ENCODE measurements at places on chromosomes 5 and 9.

DNA sequence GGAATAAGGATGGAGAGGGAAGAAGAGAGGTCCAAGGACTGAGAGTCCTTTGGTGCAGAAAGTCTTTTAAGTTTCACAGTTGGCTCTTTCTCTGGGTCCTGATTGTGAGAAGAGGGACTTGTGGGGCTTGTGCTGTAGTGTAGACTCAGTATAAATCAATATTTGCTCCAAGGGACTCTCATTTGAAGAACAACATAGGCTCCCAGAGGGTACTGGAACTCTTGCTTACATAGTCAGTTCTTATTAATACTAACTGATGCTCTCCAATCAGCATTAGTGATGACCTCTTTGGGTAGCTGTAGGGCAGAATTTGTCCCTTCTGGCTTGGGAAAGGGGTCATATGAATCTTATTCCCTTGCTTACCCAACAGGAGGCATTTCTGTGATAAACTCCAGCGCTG, 62.5 kb upstream of the CXCL14 start:
- no peak for DNase-seq

DNA sequence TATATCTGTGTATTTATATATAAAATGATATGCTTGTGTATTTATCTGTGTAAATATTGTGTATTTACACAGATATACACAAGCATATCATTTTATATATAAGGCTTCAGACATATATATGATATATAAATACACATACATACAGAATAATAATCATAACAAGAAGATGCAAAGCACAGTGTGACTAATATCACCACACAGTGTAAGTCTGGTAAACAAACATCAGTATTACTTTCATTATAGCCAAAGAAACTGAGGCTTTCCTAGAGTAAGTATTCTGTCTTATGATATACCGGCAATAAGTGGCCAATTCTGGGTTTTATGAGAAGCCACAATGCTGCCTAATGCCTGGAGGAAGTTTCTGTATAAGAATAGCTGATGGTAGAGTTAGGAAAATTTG, 29.9 kb upstream of the RAPGEF6 start:
- DNase-seq, result no peak

DNA sequence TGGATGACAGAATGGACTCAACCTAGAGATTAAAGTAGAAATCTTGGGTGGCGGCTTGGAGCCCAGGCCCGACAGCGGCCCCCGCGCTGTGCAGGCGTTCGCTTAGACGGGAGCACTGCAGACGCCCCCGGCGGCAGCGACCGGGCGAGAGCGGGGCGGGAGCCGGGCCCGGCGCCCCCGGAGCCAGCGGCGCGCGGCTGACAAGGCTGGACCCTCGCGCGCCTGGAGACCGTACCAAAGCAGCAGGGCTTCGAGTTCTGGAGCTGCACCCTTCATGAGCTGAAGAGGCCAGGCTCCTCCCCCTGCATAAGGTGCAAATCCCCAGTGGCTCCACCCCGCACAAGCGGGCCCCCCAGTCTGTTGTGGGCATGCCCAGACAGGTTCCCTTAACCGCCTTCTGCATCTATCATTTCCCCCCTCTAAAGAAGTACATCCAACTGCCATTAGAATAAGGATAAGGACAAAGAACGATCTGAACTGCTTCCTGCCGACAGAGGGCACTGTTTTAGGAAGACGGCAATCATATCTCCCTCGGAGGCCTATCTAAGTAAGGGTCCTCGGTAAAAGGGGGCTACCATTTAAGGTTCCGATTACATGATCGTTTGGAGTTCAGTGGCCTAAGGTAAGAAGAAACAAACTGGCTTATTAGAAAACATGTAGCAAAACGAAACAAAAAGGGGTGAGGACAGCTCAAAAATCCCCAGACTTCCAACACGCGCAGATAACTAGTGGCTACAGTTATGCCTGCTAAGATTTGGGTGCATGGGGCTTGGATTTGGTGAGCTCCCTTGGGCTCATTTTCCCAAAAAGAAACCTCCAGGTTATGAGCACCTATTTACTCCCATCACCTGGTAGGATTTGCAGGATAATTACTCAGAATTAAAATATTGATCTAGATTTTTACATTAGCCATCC, 66.3 kb downstream of the RGMB start:
- no peak for DNase-seq

- peak; percentile 25 for DNase-seq
These were observed 305.1 kb downstream of the PSAT1 start for GRCh38 chr9:78601957-78602565.

- no peak for DNase-seq
These were observed 15.2 kb upstream of the SLC35D2 start for GRCh38 chr9:96398582-96399324.

DNA sequence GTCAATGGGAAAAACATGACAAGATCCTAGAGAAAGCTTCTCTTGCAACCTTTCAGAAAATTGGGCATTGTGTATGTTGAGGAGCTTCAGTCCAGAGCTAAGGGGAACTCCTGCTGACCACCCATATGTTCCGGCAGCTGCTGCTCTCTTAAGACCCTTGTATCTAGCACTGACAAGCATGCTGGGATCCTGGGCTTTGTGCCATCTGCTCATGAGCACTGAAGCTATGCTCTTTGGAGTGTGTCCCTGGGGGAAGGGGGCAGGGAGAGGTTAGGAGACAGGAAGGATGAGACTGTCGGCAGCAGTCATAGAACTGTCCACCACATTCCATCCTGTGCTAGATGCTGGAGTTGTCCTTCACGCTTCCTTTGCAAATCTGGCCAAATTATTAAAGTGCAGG, 109.3 kb downstream of the JAKMIP2 start:
- no peak for DNase-seq

GRCh38 chr9:5435912-5436311, 1.8 kb downstream of the PLGRKT start:
- DNase-seq, result no peak

GRCh38 chr9:37987467-37987981, 81.5 kb downstream of the SHB start:
- DNase-seq, result no peak

GRCh38 chr5:128237000-128237399, 153.4 kb downstream of the SLC12A2 start:
- DNase-seq, result no peak

- DNase-seq, result no peak
These were observed 15.9 kb downstream of the PTAR1 start for GRCh38 chr9:69743930-69744329.

DNA sequence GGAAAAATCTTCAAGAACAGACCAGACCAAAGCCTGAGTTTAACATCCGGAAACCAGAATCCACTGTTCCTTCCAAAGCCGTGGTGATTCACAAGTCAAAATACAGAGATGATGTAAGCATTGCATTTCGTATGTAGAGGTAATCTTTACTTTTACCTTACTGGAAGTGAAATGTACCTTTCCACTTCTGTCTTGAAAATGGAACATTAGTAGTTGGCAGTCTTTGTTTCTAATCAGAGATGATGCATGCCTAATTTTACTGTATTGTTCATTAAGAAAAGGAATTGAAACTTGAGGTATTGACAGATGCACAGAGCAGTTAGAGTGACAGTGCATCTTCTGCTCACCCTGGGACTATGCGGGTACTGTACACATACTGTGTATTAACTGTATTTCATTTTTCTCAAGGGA, 34.6 kb downstream of the HABP4 start:
- DNase-seq, result no peak

- no peak for DNase-seq
These were observed 164.7 kb downstream of the TMEM167A start for GRCh38 chr5:82912462-82912861.

DNA sequence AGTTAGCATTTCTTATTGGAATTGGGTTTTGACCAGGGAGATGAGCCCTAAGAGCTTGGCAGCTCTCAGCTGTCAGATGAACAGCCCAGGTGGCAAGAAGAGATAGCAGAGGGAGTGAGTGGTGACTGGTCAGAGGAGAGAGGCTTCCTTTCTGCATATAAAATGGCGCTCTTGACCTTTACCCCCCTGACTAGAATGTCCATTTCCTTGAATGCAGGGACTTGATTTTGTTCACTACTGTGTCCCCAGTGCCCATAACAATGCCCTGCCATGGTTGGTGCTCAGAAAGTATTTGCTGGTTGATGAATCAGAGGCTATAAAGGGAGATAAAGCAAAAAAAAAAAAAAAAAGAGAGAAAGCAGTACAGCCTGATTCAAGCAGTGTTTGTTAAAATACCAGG, 7.2 kb downstream of the CHMP5 start:
- DNase-seq, result no peak

GRCh38 chr5:95332158-95332557, 47.3 kb upstream of the MCTP1 start:
- no peak for DNase-seq

DNA sequence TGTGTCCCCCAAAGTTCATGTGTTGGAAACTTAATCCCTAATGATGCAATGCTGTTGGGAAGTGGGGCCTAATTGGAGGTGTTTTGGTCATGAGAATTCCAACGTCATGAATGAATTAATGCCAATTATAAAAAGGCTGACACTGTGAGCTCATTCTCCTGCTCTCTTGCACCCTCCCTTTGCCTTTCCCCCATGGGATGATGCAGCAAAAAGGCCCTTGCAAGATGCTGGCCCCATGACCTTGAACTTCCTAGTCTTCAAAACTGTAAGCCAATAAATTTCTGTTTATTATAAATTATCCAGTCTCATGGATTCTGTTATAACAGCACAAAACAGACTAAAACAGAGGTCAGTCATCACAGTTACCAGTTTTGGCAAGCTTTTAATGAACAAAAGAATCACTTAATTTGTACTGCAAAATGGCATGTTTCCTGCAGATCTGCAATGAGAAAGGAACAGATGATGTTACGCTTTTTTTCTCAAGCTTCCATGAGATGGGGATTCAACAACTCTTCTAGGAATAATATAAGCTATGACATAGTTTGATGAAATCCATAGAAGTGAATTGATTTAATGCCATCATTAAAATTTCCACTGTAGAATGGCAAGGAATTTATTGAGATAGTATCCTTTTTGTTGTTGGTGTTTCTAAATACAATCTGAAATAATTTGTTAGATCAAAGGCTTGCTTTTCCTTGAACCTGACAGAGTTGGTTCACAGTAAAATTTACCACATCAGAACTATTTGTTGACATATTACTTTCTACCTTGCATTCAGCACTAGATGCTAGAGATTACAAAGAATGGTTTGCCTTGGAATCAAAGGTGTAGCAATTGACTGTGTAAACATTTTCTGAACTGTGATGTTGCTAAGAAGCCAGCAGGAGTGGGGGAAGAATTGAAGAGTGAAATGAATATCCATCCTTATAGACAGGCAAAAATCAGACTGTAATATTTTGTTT, 29.3 kb upstream of the RFK start:
- DNase-seq, result no peak

DNA sequence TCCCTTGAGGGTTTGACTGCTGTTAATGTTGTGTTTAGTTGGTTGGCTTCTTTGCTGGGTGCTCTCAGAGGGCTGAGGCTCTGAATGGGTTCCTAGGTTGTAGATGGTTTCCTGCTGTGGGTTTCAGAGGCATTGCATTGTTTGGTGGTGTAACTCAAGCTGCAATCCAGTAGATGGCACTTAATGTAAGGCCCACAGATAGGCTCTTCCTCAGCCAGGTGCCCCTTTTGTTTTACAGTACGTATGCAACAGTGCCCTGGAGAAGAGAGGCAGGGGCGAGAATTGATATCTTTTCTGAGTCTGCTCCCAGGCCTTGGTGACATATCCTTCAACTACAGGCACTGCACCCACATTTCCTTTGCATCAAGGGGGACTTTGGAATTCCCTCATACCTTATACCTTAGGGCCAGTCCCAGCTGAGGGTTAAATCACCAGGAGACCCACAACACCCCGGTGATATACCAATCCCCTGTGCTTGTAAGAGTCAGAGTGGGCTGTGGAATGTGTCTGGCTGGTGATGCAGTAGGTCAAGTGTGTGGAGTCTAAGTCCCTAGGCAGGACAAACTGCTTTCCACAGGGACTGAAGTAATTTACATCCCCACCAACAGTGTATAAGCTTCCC, 7.0 kb upstream of the UGT3A2 start:
- no peak for DNase-seq

DNA sequence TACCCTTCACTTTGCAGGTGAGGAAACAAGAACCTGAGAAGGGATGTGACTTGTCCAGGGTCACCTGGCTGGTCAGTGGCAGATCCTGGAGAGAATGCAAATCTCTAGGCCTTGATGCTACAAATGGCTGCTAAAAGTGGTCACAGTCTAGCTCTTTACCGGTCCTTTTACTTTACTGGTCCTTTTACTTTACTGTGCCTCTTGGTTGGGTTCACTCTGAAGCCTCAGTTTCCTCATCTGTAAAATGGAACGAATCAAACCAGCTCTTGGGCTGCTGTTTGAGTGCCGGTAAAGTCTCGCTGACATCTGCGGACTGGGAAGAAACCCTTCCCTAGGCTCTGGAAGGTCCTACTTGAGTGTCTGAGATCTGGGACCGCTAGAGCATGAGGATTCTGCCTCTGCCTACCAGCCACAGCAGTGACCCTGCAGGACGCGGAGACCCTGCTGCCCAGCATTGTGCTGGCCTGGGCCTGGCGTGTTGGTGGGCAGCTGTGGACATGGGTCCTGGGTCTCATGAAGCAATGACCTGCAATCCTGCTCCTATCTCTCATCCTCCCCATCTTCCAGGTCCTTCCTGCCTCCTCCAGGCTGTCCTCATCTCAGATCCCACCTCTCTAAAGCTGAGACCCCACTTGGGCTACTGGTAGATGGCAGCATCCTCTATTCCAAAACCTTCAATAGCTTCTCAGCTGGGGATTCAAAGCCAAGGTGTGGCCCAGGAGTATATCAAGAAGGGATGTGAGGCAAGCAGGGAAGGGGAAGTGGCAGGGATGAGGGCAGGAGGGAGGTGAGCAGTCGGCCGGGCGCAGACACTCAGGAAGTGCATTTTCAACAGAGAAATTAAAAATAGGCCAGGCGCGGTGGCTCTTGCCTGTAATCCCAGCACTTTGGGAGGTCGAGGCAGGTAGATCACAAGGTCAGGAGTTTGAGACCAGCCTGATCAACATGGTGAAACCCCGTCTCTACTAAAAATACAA, 13.3 kb downstream of the CORO2A start:
- no peak for DNase-seq

DNA sequence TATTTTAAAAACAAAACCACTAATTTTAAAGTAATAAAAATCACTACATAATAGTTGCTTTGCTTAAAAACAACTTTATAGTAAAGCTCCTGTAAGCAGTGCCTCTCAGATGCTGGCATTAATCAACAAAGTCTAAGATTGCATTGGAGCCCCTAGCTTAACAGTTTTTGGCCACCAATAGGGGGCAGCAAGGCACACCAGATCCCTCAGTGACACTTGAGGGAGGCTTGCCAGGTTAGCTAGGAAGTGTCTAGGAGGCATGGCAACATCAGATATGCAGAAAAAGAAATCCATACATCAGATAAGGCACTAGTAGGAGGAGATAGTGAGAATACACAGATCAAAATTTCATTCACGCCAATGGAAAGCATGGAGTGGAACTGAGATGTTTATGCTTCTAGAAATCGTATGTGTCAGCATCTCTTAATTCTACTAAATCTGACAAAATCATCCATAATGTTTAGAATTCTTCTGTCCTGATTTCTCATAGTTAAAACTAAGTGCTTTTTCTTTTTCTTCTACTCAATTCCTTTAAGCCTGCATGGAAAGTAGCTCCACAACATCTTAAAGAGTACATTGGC, 73.6 kb upstream of the PAM start:
- DNase-seq, result peak; percentile 51

- peak; percentile 18 for DNase-seq
These were observed 108.2 kb downstream of the UBE2R2 start for GRCh38 chr9:33924978-33925797.

- no peak for DNase-seq
These were observed 849.2 kb downstream of the TAF11L14 start for GRCh38 chr5:18483451-18483850.

GRCh38 chr5:157799578-157799977, 56.1 kb downstream of the LSM11 start:
- DNase-seq, result no peak

All from fibroblast of skin of left biceps (primary cell).